ENCODE measurements at places on chromosomes 12 and 14.
A peak's percentile ranks its signal among the peaks of the same experiment; 100 is the strongest.

- no peak for DNase-seq
These were observed 41.5 kb downstream of the PDE3A start for GRCh38 chr12:20409607-20410377.

GRCh38 chr14:59803052-59803540, 67.5 kb downstream of the RTN1 start:
- DNase-seq = no peak

GRCh38 chr12:25822281-25822680, 136.2 kb upstream of the RASSF8 start:
- no peak for DNase-seq

DNA sequence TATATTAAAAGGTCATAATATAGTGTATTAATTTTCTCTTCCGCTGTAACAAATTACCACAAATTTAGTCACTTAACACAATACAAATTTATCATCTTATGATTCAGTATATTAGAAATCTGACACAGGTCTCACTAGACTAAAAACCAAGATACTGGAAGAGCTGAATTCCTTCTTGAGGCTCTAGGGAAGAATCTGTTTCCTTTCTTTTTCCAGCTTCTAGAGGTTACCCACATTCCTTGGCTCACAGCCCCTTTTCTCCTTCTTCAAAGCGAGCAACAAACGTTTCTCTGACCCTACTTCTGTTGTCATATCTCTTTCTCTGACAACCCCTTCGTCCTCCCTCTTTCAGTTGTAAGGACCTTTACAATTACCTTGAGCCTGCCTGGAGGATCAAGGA, 43.4 kb upstream of the AMN1 start:
- DNase-seq = no peak

- no peak for DNase-seq
These were observed 753.1 kb upstream of the TBX3 start for GRCh38 chr12:115437061-115437567.

- DNase-seq = no peak
These were observed 6.0 kb downstream of the PSMB11 start for GRCh38 chr14:23047751-23048693.

DNA sequence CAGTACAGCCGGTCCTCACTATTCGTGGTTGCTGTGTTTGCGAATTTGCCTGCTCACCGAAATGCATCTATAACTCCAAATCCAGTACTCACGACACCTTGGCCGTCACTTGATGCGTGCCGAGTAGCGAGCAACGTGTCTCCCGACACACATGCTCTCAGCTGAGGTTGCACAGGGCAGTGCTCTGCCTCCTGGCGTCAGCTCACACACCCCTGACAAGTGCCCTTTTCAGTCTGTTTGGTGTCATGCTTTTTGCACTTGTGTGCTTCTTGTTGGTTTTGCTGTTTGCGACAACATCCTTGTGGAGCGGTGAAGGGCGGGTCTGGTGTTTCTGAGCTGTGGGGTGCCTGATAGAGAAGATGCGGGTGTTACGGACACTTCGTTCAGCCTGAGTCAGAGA, 110.4 kb upstream of the RFLNA start:
- no peak for DNase-seq

GRCh38 chr14:65478596-65478995, 66.1 kb downstream of the FUT8 start:
- DNase-seq = peak; percentile 4

DNA sequence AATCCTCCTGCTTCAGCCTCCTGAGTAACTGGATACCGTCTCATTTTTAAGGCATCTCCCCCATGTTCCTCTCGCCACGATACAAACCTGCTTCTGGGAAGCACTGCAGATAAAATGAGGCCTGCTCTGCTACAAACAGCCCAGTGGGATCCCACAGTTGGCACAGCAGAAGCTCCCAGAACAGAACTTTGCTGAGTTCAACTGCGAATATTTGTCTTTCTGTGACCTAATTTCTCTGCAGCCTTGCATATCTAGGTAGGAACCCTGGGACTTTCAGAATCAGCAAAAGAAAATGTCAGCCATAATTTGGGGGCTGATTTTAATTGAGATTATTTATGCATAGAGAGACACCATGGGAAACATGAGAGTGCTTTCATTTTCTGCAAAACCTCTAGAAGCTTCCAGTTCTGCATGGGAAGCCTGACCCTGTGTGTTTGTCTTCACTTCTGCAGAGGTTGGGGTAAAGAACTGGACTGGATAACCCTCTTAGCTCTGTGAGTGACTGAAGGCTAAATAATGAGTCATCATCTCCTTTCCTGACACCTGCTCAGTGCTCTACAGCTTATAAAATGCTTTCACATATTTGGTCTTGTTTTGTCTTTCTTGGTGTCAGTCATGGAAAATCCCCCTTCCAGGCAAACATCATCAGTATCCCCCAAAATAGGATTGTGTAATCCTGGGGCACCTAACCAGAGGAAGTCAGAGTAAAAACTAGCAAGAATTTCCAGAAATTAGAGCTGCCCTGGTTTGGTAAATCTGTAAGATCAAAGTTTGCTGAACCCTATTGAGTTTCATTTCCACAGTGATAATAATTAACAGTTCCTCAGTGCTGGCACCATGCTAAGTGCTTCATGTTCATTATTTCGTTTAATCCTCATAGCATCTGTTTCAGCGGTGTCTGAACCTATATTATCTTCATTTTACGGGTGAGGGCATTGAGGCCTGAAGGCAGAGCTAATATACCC, 185.8 kb downstream of the SLC15A4 start:
- no peak for DNase-seq

DNA sequence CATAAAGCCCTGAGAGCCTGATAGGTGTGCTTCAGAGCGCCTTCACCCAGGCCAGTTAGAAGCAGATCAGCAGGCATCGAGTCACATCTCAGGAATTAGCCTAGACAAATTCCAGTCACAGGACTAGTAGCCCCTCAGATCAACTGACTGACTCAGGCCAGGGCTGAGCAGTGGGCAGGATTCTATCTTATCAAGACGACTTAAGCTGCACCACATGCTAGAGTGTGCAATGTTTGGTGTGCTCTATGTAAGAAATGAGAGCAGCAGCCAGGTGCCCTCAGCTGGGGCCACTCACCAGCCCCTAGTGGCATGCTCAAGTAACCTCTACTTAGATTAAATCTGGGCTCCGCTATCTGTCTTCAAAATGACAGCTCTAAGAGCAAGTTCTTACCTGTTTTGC, 19.7 kb upstream of the NGB start:
- DNase-seq = no peak

GRCh38 chr14:104072586-104072985, 12.9 kb upstream of the ASPG start:
- DNase-seq = no peak

- peak; percentile 54 for DNase-seq
These were observed 1.8 kb upstream of the RHOF start for GRCh38 chr12:121795034-121795968.

GRCh38 chr12:123867141-123867540, 105.0 kb downstream of the DNAH10 start:
- DNase-seq = no peak

DNA sequence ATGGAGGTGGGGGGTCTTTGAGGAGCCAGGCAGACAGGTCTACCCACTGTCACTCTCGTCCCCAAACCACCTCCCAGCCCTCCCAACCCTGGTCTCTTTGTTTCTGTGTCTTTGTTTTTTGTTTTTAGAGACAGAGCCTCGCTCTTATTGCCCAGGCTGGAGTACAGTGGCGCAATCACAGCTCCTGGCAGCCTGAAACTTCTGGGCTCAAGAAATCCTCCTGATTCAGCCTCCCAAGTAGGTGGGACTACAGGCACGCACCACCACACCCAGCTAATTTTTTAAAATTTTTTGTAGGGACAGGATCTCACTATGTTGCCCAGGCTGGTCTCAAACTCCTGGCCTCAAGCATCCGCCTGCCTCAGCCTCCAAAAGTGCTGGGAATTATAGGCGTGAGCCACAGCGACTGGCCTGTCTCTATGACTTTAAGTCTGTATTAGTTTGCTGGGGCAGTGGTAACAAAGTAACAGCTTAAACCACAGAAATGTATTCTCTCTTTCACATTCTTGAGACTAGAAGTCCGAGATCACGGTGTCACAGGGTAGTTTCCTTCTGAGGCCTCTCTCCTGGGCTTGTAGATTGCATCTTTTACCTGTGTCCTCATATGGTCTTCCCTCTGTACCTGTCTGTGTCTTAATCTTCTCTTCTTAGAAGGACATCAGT, 26.1 kb downstream of the DTX1 start:
- no peak for DNase-seq

GRCh38 chr14:76908834-76909233, 82.6 kb downstream of the LRRC74A start:
- DNase-seq = no peak

DNA sequence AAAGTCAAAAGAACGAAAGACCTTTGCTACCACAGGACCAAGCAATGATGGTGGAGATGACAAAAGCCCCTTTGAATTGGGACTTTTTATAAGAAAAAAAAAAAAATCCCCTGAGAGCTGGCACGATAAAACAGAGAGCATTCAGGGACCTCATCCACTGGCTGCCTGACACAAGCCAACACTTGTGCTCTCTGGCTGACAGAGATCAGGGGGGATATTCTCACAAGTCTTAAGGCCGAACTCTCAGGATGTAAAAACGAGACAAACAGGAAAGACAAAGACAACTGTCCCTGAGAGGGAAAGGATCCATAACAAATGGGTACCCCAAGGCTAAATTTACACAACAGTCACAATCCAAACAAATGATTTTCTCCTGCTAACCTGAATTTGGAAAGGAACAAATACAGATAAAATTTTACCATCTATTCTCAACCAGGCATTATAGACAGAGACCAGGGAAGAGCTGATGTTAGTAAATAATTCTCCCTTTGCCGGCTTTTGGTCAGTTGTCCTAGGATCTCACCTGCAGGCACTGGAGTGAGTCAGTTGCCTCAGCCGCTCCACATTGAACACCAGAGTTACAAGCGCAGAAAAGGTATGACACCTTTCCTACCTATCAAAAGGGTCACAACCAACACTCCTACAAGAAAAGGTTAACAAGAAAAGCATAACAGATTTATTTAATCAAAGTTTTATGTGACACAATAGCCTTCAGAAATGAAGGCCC, 37.9 kb upstream of the GARIN6 start:
- no peak for DNase-seq

- no peak for DNase-seq
These were observed 38.4 kb downstream of the ACACB start for GRCh38 chr12:109154451-109155438.

GRCh38 chr12:92389466-92389865, 243.8 kb upstream of the BTG1 start:
- no peak for DNase-seq

GRCh38 chr12:52629281-52630007, 11.1 kb upstream of the KRT73 start:
- no peak for DNase-seq

- DNase-seq = no peak
These were observed 6.9 kb upstream of the TUBA1A start for GRCh38 chr12:49195736-49196135.

DNA sequence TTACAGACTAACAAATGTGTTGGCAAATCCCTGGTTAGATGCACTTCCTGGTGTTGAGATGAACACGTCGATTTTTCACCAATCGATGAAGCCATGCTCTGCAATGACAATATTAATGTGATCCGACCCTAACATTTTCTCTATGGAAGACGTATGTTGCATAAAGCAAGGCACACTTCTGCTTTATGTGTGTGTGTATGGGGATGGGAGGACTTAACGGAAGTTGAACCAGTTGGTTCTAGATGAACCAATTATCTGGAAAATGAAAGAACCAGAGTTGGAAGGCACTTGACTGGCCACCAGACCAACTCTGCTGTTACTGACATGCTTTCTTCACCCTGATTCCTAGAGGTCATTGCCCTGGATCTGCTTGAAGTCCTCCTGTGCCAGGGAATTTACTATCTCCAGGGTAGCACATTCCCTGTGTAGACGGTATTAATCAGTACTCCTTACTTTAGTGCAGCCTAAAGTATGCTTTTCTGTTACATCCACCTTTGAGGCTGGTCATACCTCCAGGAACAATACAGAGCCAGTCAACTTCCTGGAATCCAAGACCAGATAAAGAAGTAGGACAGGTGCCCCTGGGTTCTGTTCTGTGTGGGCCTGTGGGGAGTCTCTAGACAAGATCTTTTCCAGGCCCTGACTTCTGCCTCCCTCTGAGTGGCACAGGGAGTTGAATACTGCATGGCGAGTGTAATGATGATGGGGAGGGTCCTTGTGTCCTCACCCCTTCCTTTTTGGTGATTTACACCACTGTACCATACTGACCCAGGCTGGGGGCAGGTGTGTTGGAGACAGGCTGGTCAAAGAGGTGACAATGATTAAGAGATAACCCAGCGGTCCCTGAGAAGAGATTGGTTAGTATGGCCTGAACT, 4.1 kb downstream of the SDR39U1 start:
- DNase-seq = no peak

GRCh38 chr12:116561181-116561821, 2.1 kb downstream of the MAP1LC3B2 start:
- no peak for DNase-seq

- DNase-seq = no peak
These were observed 97.8 kb downstream of the SPTSSA start for GRCh38 chr14:34364201-34364600.

- DNase-seq = no peak
These were observed 4.9 kb downstream of the PLD4 start for GRCh38 chr14:104929268-104930230.

DNA sequence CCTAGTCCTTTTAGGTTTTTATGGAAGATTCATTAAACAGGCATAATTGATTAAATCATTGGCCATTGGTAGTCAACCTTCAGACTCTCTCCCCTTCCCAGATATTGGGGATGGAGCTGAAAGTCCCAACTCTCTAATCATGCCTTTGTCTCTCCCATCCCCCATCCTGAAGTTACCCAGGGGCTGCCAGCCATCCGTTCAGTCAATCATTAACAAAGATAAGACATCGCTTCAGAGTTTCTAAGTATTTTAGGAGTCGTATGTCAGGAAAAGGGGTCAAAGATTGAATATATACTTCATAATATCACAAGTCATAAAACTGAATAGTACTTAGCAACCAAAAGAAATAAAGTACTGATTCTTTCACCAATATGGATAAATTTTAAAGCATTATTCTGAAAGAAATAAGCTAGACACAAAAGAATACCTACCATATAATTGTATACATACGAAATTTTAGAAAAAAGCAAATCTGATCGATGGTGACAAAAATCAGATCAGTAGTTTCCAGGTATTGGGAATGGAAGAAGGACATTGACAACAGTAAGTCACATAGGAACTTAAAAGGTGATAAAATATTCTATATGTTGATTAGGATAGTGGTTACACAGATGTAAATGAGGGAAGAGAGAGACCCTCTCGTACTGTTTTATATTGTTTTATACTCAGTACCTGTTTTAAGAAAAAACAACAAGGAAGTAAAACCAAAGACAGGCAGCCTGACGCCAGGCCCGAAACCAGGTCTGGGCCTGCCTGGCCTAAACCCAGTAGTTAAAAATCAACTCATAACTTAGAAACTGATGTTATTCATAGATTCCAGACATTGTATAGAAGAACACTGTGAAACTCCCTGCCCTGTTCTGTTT, 414.4 kb downstream of the DAD1 start:
- DNase-seq = no peak

Data from COR-L47 (cell line).